CD4-positive, alpha-beta T cell treated with Interferon alpha-2 for 1 hour (primary cell): ENCODE measurements at places on chromosomes 13 and 19.

DNA sequence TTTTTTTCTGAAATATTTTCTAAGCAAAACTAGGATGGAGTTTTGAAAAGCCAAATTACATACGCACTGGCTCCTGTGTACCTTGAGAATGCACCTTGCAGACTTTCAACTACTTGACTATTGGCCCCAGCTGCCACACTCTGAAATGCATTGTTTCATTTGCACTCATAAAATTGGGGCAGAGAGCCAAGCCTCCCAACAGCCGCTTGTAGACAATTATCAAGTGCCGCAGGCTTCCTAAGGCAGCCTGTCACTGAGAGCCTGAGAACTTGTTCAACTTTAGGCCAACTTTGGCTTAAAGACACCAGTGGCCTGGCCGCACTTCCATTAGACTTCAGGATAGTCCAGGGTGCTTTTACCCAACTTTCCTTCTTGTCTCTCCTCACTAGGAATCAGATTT lies 115.7 kb upstream of the STARD13 start:
- no peak for DNase-seq

GRCh38 chr13:65057986-65058385 lies 2172.2 kb downstream of the PCDH9 start:
- DNase-seq = no peak

DNA sequence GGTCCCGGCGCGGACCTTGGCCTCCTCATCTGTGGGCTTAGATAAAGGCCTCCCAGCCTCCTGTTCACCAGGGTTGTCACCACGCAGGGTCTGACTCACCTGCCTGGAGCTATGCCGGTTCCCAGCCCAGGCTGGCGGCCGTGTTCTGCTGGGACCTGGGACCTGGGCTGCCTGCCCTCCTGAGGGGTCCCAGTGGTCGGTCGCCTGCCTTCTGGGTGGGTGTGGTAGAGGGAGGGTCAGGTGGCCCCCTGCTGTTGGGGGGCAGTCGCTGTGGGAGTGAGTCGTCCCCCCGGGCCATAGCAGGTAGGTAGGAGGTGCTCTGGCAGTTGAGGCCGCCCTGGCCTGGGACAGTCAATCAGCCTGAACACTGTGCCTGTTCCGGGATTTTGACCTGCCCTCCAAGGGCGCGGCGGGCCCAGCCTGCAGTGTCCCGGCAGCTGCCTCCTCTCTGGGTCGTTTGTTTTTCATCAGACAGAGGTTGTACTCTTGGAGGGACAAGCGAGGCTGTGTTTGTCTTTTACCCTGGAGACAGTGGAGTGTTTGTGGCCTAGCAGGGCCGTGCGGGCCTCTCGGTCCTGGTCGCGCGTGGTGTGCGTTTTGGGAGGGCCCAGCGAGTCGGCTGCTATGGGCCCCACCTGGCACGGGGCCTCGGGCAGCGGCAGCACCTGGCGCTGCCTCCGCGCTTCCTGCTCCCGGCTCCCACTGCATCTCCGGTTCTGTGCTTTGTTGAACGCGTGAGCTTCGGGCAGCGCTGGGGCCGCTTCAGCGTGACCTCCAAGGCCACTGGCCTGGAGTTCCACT lies 2.6 kb downstream of the ADAT3 start:
- no peak for DNase-seq

GRCh38 chr13:70668293-70668692 lies 560.0 kb upstream of the KLHL1 start:
- DNase-seq = no peak

GRCh38 chr13:39385621-39386231 lies 217.3 kb downstream of the LHFPL6 start:
- DNase-seq = no peak

DNA sequence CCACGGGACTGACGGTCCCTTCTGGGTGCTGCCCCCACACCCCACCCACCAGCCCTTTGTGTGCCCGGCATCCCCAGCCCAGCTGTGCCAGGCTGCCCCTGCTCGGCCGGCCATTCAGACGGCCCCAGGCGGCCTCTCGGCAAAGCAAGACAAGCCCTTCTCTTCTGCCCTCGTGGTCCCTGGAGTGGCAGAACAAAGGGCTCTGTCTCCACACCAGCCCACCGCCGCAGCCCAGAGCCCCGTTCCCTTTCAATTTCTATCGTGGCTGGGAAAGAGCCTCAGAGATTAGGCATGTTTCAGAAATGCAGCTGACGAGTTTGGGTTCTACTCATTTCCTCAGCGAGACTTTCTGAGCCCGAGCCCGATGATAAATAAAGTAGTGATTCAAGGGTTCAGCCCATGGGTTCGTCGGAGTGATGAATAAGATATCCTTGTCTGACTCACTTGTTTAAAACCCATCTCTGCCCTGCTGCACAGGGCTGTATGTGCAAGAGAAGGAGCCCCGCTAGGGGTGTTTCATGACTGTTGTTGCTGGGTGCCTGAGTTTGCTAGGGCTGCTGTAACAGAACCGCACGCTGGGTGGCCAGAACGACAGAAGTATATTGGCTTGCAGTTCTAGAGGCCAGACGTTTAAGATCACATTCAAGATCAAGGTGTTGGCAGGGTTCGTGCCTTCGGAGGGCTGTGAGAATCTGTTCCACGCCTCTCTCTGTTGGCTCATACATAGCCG lies 4.3 kb downstream of the MYO9B start:
- DNase-seq = peak; percentile 72

GRCh38 chr13:80361883-80362327 lies 21.0 kb upstream of the SPRY2 start:
- no peak for DNase-seq

GRCh38 chr19:48102870-48103751 lies 7.5 kb downstream of the PLA2G4C start:
- no peak for DNase-seq

GRCh38 chr13:80037505-80037888 lies 303.4 kb downstream of the SPRY2 start:
- DNase-seq = no peak

- DNase-seq = no peak
Measured at GRCh38 chr13:53311561-53311960, 282.9 kb downstream of the OLFM4 start.

DNA sequence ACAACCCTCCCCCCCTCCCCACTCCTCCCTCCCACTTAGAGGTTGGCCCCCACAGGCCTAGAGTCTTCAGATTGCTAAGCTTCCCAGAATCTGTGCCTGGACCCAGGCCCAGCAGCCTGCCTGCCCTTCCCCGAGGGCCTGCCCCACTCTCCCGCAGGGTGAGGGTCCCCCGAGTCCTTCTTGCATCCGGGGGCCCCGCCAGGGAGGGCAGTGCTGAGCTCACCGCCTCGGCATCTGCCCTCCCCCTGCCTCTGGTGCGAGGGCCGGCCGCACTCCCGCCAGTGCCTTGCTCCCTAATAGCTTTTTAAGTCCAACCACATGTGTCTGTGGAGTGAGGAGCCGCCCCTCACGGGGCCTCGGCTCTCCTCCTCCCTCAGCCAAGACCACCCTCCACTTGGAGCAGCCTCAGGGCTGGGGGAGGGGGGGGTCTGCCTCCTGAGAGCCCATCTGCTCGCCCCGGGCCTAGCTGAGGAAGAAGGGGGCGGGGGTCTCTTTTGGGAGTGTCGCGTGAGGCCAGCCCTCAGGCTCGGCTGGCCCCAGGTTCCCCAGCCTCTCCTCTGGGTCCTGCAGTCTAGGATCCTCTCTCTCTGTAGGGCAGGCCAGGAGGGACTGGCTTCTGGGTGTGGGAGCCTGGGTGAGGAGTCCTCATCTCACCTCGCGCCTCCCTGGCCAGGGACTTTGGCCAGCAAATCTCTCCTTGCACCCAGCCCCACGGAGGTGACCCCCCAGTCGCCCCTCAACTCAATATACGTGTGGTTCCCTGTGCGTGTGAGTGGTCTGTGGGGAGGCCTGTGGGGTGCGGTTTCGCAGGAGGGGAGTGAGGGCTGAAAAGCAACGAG lies 47.2 kb downstream of the LYL1 start:
- no peak for DNase-seq

DNA sequence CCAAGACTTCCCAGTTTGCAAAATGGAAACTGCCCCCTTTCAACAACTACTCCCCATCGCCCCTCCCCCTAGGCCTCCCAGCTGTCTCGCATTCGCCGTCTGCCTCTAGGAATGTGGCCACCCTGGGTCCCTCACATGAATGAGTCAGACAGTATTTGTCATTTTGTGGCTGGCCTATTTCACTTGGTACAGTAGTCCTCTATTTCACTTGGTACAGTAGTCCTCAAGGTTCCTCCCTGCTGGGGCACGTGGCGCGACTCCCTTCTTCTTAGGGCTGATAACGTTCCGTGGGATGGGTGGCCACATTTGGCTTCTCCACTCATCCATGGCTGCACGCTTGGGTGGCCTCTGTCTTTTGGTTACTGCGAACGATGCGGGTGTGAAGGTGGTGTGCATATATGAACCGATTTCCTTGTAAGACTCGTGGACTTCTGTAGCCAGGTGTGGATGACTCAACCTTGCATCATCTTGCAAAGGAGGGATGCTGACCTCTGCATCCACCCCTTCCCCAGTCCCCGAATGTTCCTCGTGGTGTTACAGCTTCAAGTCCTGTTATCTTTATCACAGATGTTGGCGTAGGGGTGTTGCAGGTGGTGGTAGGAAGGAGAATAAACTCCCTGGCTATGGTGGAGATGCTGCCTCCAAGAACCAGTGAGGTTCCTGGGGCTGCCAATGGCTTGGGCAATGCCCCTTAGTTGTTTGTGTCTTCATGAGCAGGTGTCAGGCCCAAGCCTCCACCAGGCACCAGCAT lies 112.1 kb upstream of the SOX1 start:
- no peak for DNase-seq

DNA sequence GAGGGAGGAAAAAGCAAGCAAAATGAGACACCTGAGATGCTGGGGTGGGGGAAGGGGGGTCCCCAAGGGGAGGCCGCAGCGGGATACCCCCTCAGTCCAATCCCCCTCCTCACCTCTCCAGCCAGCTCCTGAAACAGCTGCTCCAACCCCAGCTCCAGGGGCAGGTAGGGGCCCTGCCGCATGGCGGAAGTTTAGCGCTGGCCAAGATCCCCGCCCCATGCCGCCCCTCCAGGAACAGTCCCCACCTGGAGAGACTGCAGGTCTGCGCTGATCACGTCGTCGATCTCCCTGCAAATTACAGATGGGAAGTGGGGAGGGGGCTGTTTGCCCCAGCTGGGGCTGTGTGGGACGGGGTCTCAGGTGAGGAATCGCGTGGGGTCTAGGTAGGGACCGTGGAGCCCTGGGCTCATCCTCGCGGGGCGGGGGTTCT lies 9.0 kb downstream of the CAPN12 start:
- DNase-seq = no peak

- no peak for DNase-seq
Measured at GRCh38 chr13:91046715-91047327, 300.7 kb upstream of the MIR17HG start.

GRCh38 chr13:80900561-80900960 lies 559.6 kb upstream of the SPRY2 start:
- no peak for DNase-seq

GRCh38 chr19:34692549-34692948 lies 15.1 kb downstream of the ZNF302 start:
- DNase-seq = no peak

DNA sequence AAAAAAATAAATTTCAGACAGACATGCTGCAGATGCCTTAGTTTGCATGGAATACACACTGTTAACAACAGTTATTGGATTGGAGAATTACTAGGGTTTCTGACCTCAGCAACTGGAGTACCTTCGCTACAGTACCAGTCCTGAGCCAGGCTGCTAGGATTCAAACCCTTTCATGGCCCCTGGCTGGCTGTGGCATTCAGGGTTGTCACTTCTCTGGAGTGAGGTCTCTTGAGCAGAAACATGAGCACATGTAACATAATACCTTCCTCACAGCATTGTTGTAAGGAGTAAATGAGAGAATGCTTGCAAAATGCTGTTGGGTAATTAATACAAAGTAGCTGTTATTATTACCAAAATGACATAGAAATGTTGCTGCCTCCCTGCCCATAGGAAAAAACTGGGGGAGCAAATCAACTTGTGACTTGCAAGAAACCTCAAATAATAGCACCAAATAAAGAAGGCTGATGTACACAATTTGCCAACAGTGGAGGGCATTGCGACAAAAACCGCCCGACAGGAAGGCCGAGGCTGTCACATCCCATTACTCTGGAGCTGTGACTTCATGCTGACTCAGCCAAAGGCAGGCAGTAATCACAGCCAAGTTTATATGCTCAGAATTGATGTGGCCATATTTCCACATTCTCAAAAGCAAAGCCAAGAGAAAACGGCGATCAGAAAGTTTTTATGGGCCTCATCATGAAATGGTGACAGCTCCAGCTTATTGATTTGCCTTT lies 100.4 kb downstream of the RFC3 start:
- peak; percentile 7 for DNase-seq

DNA sequence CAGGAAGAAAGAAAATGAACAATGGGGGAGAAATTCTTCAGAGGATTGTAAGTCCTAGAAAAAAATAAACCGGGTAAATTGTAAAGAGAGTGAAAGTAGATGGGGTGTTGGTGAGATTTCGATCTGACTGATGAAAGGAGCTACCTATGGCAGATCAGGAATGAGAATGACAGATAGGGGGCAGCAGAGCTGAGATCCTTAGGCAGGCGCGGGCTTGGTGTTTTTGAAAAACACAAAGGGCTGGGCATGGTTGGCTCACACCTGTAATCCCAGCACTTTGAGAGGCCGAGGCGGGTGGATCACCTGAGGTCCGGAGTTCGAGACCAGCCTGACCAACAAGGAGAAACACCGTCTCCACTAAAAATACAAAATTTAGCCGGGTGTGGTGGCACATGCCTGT lies 1468.6 kb upstream of the SLC10A2 start:
- no peak for DNase-seq

- no peak for DNase-seq
Measured at GRCh38 chr13:30864433-30865122, 41.5 kb upstream of the MEDAG start.

GRCh38 chr13:70755456-70755855 lies 647.2 kb upstream of the KLHL1 start:
- no peak for DNase-seq

- DNase-seq = no peak
Measured at GRCh38 chr13:83709426-83710132, 172.7 kb downstream of the SLITRK1 start.

GRCh38 chr19:11268783-11269267 lies 6.5 kb upstream of the DOCK6 start:
- DNase-seq = no peak

DNA sequence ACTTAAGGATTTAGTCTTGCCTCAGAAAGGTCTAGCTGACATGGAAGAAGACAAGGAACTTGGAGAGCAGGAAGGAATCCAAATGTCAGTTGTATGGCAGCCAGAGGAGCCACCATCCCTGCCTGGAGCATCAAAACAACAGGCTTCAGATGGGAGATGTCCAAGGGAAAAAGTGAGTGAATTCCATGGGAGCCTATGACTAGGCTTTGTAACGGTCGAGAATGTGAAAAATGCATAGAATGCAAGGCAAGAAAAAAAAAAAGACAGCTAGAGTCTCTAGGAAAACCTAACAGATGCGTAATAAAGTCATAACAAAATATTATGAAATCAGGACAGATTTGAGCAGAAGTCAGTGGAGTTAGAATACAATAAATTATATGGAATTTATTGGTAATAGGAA lies 183.7 kb upstream of the LSM14A start:
- DNase-seq = no peak

DNA sequence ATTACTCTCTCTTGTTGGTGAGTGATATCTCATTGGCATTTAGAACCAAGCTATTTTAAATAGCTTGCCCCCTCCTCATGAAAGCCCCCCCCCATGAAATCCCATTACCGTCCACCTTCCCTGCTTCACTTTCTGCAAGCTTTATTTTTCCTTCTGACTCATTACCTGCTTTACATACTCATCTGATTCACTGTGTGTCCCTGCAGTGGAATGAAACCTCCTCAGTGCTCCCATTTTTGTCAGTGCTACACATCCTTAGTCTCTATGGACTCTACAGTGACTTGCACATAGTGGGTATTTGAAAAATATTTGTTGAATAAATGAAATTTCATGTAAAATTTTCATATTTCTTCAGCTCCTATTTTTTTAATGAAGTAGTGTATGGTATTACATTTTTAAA lies 62.3 kb downstream of the DOCK9 start:
- no peak for DNase-seq

GRCh38 chr13:21011378-21011777 lies 50.0 kb downstream of the LATS2 start:
- no peak for DNase-seq
